CD8-positive, alpha-beta memory T cell (primary cell): ENCODE measurements at places on chromosomes 1 and 21. TPM values are rescaled to one million over a fixed set of nuclear protein-coding genes. Genes with fewer than 3 reads are reported as not detected.

The LCE1B gene
- total RNA-seq: not detected

The EPHA2 gene
- not detected for total RNA-seq

The ZNF683 gene
- total RNA-seq: 2.7 TPM

The SHE gene
- not detected for total RNA-seq

The EVA1B gene
- 13.6 TPM for total RNA-seq

The ILDR2 gene
- 3.9 TPM for total RNA-seq

The S100A12 gene
- not detected for total RNA-seq

The GPR3 gene
- 3.9 TPM for total RNA-seq

The MTARC1 gene
- not detected for total RNA-seq

The CCDC30 gene
- total RNA-seq: 1.9 TPM

The COL9A2 gene
- 4.4 TPM for total RNA-seq

The HPCA gene
- not detected for total RNA-seq

The LMX1A gene
- total RNA-seq: not detected

The THRAP3 gene
- total RNA-seq: 167 TPM

The HMGCS2 gene
- not detected for total RNA-seq

The CDC14A gene
- total RNA-seq: 27.9 TPM

The LCE3E gene
- total RNA-seq: not detected

The IL20 gene
- total RNA-seq: not detected

The LIN28A gene
- not detected for total RNA-seq
